H9 (cell line): ENCODE measurements at places on chromosomes 5 and 9. TPM values are rescaled to one million over a fixed set of nuclear protein-coding genes. Genes with fewer than 3 reads are reported as not detected.

TLX3 gene
- not detected in 2 replicates for total RNA-seq

COL5A1 gene
- 8.6 and 9.5 TPM in 2 replicates for total RNA-seq

PFN3 gene
- not detected in 2 replicates for total RNA-seq

SOHLH1 gene
- not detected in 2 replicates for total RNA-seq

SEMA6A gene
- total RNA-seq = 335 and 354 TPM in 2 replicates

- no peaks in the 10 kb centered on the region for H3K27me3 ChIP-seq
- H3K36me3 ChIP-seq = no peaks in the 10 kb centered on the region
- no peak overlapping the region for H3K4me3 ChIP-seq
- DNase-seq = no peak
These were observed 555.4 kb upstream of the CLINT1 start for GRCh38 chr5:158414333-158414762.

DNA sequence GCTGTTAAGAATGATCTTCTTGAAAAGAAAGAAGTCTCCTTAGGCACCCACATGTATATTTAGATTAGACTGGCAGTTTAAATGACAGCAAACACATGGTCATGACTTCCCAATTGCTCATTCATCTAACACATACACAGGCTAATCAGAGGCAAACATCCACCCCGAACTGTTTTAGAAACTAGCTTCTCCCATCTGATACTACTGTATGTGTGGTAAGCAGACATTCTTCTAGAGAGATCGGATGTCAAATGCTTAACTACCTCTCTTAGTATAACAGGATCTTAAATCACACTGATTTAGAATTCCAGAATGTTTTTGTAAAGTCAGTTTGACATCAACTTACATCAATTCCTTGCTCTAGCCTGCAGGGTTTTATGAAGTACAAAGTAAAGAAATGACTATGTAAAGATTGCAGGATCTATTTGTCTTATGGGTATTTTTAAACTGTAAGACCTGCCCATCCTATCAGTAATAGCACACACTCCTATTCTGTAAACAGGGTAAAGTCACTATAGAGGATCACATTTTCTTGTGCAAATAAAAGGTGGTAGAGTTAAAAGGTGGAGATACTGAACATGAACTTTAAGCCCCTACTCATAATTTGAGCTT, 239.7 kb downstream of the MLLT3 start:
- no peaks in the 10 kb centered on the region for H3K36me3 ChIP-seq
- no peaks in the 10 kb centered on the region for H3K4me1 ChIP-seq
- no peak overlapping the region for H3K4me3 ChIP-seq
- no peaks in the 10 kb centered on the region for H3K27me3 ChIP-seq
- H3K27ac ChIP-seq = no peak overlapping the region

- no peaks in the 10 kb centered on the region for H3K27me3 ChIP-seq
- H3K36me3 ChIP-seq = no peaks in the 10 kb centered on the region
- no peak overlapping the region for H3K27ac ChIP-seq
These were observed 125.8 kb upstream of the SLC12A2 start for GRCh38 chr5:127957701-127958239.

DNA sequence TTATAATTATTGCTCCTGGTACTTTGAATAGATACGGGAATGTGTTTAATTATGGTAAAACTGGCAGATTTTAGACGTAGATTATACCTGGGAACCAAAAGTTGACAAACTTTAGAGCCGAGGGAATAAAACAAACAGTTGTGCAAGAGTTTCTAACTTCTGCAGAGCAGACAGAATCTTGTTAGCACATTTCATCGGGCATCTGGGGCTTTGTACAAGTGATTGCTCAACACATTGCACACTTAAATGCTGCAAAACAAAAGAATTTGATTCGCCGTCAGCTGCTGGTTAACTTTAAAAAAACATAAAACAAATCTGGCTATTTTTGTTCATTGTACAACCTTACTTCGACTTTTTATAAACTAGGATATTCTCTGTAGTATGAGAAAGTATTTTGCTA, 398.1 kb downstream of the MAN2A1 start:
- H3K27me3 ChIP-seq = no peaks in the 10 kb centered on the region
- H3K36me3 ChIP-seq = no peaks in the 10 kb centered on the region
- no peaks in the 10 kb centered on the region for H3K4me1 ChIP-seq
- H3K4me3 ChIP-seq = no peak overlapping the region

- no peak overlapping the region for H3K27ac ChIP-seq
- peak; percentile 15 for DNase-seq
- no peaks in the 10 kb centered on the region for H3K36me3 ChIP-seq
These were observed 23.1 kb downstream of the MED10 start for GRCh38 chr5:6355294-6355693.

- DNase-seq = no peak
- peaks cover 9% of the 10 kb centered on the region; the same call in 1 of the 2 replicates for H3K4me1 ChIP-seq
- no peak overlapping the region for H3K4me3 ChIP-seq
- peaks cover 24% of the 10 kb centered on the region for H3K36me3 ChIP-seq
- H3K27ac ChIP-seq = no peak overlapping the region
- no peaks in the 10 kb centered on the region for H3K27me3 ChIP-seq
These were observed 18.7 kb downstream of the SLC46A2 start for GRCh38 chr9:112872019-112872418.

GRCh38 chr9:88536023-88536324, 996 bp downstream of the NXNL2 start:
- H3K27me3 ChIP-seq = no peaks in the 10 kb centered on the region
- H3K27ac ChIP-seq = no peak overlapping the region
- no peak for DNase-seq
- H3K4me3 ChIP-seq = peak overlapping the region; percentile 84
- peaks cover 3% of the 10 kb centered on the region; the same call in 1 of the 2 replicates for H3K4me1 ChIP-seq

DNA sequence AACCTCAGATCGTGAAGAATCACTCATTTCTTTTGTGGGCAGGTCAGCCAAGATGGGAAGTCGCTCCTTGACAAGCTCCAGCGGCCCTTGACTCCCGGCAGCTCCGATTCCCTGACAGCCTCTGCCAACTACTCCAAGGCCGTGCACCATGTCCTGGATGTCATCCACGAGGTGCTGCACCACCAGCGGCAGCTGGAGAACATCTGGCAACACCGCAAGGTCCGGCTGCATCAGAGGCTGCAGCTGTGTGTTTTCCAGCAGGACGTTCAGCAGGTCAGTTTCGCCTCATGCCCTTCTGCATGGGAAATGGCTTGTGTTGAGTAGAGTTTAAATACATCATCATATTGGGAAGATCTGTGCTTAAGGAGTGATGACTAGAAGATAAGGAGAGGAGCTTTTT, 173.3 kb downstream of the TRIO start:
- no peaks in the 10 kb centered on the region for H3K27me3 ChIP-seq
- no peak overlapping the region for H3K4me3 ChIP-seq
- DNase-seq = no peak
- no peaks in the 10 kb centered on the region for H3K4me1 ChIP-seq
- peaks cover 53% of the 10 kb centered on the region for H3K36me3 ChIP-seq

DNA sequence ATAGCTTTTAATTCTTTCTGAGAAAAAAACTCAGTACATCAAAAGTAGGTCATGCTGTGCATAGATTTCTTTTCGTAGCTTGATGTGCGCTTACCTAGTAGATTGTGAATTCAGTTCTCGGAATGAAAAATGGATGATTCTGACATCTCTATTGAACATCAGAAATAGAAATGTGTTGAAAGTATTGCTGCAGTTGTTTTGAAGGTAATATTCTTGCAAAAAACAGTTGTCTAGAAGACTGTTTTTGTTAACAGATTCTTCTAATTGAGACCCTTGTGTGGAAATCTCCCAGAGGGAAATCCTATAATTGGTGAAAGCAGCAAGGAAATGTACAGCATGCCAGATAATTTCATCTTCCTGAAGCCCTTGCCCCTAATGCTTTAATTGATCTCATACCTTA, 54.5 kb downstream of the MACIR start:
- no peak overlapping the region for H3K4me3 ChIP-seq
- H3K27me3 ChIP-seq = no peaks in the 10 kb centered on the region
- H3K4me1 ChIP-seq = no peaks in the 10 kb centered on the region
- H3K27ac ChIP-seq = no peak overlapping the region
- DNase-seq = no peak
- no peaks in the 10 kb centered on the region for H3K36me3 ChIP-seq

DNA sequence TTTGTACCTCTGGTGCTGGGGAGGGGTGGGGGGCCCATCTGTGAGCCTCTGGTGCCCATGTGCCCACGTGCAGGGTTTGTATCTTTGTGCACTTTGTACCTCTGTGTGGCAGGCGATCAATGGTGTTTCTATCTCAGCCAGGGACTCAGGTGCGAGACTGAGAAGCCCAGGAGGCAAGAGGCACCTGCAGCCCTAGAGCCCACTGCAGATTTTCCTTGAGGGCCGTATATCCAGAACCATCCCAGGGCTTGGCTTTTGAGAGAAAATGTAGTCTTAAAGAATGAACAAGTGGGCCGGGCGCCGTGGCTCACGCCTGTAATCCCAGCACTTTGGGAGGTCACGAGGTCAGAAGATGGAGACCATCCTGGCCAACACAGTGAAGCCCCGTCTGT, 52.2 kb upstream of the KCNMB1 start:
- no peak for DNase-seq
- H3K36me3 ChIP-seq = no peaks in the 10 kb centered on the region
- H3K27ac ChIP-seq = no peak overlapping the region
- H3K4me1 ChIP-seq = no peaks in the 10 kb centered on the region; the same call in 1 of the 2 replicates
- H3K4me3 ChIP-seq = no peak overlapping the region

- no peaks in the 10 kb centered on the region for H3K4me1 ChIP-seq
- H3K36me3 ChIP-seq = no peaks in the 10 kb centered on the region
- H3K27me3 ChIP-seq = no peaks in the 10 kb centered on the region
- DNase-seq = no peak
- no peak overlapping the region for H3K27ac ChIP-seq
These were observed 228.3 kb upstream of the C9orf72 start for GRCh38 chr9:27801545-27801944.

DNA sequence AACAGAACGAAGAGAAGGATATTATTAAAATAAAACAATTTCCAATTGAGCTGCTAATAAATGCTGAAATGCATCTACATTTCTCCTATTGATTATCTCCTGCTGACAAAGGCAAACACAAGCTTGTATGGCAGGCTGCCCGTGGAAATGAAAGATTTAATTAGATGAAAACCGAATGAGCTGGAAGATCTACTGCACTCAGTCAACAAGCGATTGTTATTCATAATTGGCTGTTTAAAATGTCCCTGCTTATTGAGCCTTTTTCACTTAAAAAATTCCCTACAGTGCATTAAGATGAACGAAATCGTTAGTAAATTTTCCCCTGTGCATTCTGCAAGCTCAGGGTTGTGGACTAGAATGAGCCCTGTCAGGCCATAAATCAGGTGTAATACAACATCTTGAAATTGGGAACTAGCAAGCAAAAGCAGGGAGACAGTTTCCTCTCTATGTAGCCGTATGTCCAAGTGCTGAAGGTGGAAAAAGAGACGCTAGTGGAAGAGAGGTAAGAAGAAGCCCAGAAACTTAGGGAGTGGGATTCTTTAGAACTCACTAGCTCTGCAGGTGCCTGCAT, 28.5 kb upstream of the KIF4B start:
- no peaks in the 10 kb centered on the region for H3K4me1 ChIP-seq
- no peak overlapping the region for H3K27ac ChIP-seq

DNA sequence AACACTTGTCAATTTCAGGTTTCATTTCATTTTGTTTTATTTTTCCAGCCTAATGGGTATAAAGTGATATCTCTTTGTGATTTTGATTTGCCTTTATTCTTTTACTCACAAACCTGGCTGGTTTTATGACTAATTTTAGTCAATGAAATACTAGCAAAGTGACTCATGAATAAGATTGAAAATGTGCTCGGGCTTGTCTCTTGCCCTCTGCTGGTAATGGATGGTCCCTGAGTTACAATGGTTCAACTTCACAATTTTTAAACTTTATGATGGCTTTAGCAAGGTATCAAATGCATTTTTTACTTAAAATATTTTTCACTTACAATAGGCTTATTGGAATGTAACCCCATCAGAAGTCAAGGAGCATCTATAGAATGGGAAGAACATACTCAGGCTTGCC, 431.4 kb upstream of the CCNG1 start:
- no peaks in the 10 kb centered on the region for H3K4me1 ChIP-seq
- no peak for DNase-seq
- no peak overlapping the region for H3K27ac ChIP-seq
- H3K36me3 ChIP-seq = no peaks in the 10 kb centered on the region
- no peak overlapping the region for H3K4me3 ChIP-seq
- no peaks in the 10 kb centered on the region for H3K27me3 ChIP-seq

DNA sequence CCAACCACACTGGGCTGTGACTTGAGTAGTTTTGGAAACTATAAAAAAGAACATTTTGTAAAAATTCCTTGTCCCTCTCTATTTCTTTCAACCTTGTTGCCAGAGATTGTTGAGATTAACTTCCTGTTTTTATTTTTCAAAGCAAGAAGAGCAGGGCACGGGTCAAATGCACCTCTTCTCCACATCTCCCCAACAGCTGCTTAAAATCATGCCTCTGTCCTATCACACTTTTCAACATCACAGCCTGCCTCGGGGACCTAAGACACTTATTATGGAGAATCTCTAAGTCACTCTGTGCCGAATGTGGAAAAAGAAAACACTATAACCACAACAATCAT, 280.3 kb upstream of the TNC start:
- peaks cover 1% of the 10 kb centered on the region; the same call in 2 of the 3 replicates for H3K36me3 ChIP-seq
- peaks cover 15% of the 10 kb centered on the region for H3K4me1 ChIP-seq
- H3K27ac ChIP-seq = no peak overlapping the region
- H3K4me3 ChIP-seq = no peak overlapping the region

DNA sequence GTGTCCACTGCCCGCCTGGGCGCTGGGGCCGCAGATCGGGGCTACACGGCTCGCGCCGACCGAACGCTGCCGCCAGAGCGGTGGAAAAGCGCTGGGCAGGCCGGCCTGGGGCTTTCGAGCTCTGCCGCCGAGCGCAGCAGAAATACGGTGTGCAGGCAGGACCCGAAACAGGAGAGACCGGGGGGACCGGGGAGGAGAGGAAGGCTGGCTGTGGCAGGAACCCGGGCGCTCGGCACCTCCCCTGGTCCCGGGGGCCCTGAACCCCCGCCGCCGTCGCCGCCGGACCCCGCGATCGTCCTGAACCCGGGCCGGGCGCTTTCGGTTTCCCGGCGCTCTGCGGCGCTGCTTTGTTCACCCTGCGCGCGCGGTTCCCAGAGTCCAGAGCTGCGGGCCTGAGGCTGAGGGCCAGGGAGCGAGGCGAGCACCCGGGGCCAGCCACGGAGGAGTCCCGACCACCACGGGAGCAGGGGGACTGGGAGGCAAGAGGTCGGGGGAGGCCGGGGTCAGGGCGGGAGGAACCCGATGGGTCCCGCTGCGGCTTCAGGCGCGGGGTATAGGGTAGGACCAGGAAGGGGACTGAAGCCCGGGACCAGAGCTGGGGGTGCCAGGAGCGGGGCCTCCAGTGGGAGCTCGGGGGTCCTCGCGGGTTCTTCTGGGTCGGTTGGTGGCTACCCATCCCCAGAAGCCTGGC, 12.0 kb downstream of the IRX2 start:
- H3K27me3 ChIP-seq = peaks cover 57% of the 10 kb centered on the region
- H3K4me1 ChIP-seq = no peaks in the 10 kb centered on the region; the same call in 1 of the 2 replicates
- no peak overlapping the region for H3K27ac ChIP-seq
- H3K36me3 ChIP-seq = peaks cover 14% of the 10 kb centered on the region
- peak overlapping the region; percentile 73; the same call in 2 of the 3 replicates for H3K4me3 ChIP-seq

GRCh38 chr5:126410623-126411022, 12.6 kb upstream of the GRAMD2B start:
- H3K36me3 ChIP-seq = no peaks in the 10 kb centered on the region; the same call in 1 of the 2 replicates
- DNase-seq = no peak
- no peak overlapping the region for H3K27ac ChIP-seq
- H3K4me3 ChIP-seq = no peak overlapping the region

- H3K27me3 ChIP-seq = no peaks in the 10 kb centered on the region
- H3K27ac ChIP-seq = no peak overlapping the region
- no peak overlapping the region for H3K4me3 ChIP-seq
- H3K4me1 ChIP-seq = no peaks in the 10 kb centered on the region
- DNase-seq = no peak
These were observed 24.1 kb downstream of the CDK5RAP2 start for GRCh38 chr9:120555839-120556238.
